ENCODE measurements at places on chromosomes 7 and 10.

DNA sequence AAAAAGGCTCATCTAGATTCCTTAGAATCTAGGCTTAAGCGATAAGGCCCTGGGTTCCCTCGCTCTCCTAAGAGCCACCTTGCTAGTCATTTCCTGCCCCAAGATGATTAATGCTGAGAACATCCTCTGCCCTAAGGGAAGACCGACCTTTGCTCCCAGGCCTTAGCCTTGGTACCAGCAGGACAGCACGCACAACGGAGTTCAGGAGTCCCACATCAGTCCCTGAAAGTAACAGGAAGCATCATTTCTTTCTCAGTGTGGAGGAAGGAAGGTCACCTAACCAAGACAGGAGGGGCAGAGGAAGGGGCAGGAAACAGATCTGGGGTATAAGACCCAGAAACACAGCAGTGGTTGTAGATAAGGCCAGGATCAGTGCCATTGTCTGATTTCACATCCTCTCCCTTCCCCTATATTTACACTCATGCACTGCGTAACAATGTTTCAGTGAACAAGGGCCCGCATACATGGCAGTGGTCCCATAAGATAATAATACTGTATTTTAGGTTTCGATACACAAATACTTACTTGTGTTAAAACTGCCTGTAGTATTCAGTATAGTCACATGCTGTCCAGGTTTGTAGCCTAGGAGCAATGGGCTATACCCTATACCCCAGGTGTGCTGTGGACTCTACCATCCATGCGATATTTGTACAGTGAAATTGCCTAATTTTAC, 8.1 kb upstream of the FAM107B start:
- DNase-seq, result peak; percentile 46

DNA sequence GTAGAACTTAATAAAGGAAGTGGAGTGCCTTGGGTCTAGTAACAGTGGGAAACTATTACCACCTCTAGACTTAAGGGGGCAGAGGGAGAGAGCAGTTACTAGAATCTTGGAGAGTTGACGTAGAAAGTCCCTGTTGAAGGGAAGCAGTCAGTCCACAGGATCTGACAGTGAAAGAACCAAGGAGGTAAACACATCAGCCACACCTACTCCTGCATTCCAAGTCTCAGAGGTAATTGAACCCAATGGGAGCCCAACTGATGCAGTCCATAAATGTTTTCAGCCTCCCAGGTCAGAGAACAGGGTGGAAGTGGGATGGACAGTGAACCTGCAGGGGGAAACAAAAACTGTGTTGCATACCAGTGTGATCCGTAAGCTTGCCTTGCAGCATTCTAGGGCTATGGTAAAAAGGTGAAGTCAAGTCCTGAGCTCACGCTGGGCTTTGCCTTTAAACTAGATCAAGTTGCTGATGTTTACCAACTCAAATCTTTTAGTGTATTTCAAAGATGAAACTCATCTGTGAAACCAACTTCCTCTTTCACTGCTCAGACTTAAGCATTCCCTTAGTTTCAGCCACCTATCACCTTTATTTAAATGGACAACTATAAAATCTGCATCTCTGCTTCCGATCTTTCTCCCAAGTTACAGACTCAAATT, 57.2 kb downstream of the SLC16A12 start:
- DNase-seq, result no peak

DNA sequence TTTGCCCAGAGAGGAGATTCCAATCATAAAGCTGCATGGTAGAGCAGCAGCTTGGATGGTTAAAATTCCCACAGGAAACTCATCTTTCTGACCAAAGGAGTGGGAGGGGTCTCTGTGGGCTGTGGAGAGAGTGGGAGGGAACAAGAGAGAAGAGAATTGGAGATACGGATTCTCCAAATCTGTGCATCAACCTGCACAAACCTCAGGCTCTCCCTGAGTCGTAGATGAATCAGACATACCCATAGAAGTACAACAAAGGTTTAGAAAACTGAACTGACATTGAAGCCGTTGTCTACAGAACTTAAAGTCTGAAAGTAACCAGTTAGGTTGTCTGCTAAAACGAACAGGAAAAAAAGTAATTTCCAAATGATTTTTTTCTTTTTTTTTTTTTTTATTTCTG, 41.9 kb downstream of the CYCS start:
- no peak for DNase-seq

- DNase-seq, result no peak
These were observed 132.5 kb upstream of the PTER start for GRCh38 chr10:16304311-16304710.

DNA sequence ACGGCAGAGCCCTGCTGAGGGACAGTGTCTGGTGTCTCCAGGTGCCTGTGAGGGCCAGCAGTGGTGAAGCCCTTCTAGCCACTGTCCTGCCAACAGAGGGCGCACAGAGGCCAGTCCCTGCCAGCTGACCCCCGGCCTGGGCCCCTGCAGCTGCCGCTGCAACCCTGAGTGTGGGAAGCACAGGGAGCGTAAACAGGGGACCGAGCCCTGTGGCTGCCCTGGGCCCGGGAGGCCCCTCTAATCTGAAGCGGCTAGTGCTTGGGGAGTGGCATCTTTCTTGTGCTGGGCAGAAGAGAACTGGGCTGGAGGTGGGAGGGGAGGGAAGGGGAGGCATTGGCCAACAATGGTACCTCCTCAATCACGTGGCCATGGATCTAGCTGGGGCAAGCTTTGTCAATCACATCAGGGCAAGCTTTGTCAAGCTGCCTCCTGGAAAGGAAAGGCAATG, 34.6 kb downstream of the TRIM8 start:
- peak; percentile 22 for DNase-seq

GRCh38 chr7:15643000-15643705, 43.3 kb downstream of the MEOX2 start:
- DNase-seq, result no peak

- no peak for DNase-seq
These were observed 18.9 kb upstream of the SMIM30 start for GRCh38 chr7:113137241-113137640.

- no peak for DNase-seq
These were observed 36.4 kb downstream of the CPVL start for GRCh38 chr7:29109899-29110298.
